Umbilical cord (tissue), 2 donors: ENCODE measurements at places on chromosomes 11 and 22.

DNA sequence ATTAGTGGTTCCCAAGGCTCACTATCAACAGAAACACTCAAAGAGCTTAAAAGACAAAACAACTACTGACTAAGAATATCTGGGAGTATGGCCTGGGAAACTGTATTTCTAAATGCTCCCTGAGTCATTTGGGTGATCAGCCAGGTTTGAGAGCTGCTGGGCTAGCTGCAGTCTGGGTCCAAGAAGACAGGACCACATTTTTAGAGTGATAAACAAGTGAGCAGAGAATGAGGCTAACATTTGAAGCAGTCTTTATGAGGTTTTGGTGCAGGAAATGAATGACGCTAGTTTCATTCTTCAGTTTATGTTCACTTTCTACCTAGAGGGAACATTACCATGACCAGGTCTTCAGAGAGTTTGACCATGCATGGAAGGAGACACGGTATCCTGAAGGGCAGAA is 97.7 kb downstream of the TEAD1 start:
- DNase-seq: no peak

GRCh38 chr11:45924036-45924915 is 1.8 kb downstream of the LARGE2 start:
- DNase-seq: no peak

DNA sequence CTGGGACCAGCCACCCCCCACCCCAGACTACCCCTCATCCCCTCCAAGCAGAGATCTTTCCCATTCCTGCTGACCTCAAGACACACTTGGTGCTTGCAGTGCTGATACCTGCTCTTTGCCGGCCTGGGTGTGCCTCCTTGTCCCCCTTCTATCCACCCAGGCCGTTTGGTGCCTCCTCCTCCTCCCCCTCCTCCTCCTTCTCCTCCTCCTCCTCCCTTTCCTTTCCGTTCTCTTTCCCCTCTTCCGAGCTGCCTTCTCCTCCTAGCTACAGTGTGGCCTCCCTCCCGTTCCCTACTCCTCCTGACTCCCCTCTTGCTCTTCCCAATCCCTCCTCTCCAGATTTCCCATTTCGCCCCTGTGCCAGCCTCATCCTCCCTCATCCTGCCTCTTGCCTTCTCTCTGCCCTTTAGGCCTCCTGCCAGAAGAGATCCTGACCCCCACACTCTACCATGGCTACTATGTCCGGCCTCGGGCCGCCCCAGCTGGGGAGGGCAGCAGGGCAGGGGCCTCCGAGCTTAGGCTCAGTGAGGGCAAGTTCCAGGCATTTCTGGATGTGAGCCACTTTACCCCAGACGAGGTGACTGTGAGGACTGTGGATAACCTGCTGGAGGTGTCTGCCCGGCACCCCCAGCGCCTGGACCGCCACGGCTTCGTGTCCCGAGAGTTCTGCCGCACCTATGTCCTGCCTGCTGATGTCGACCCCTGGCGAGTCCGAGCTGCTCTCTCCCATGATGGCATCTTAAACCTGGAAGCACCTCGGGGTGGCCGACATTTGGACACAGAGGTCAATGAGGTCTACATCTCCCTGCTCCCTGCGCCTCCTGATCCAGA is 712 bp downstream of the HSPB2 start:
- peak; percentile 66 for DNase-seq

DNA sequence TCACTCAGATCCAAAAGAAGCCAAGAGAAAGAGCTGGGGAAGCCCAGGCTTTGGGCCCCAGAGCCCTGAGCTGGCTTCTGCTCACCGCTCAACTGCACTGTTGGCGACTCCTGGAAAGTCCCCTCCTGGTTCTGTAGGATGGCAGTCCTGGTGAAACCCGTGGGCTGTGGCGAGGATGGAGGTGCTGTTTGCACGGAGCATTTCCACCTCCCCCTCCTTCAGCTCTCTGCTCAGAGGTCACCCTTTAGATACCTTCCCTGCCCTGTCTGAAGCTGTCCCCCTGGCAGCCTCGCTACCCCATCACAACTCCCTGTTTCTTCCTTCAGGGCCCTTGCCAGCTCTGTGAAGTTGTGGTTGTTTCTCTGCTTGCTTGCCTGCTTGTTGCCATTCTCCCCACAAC is 97.8 kb downstream of the MYO18B start:
- DNase-seq: no peak

- no peak for DNase-seq
Measured at GRCh38 chr11:47442514-47442913, 6.4 kb downstream of the RAPSN start.

DNA sequence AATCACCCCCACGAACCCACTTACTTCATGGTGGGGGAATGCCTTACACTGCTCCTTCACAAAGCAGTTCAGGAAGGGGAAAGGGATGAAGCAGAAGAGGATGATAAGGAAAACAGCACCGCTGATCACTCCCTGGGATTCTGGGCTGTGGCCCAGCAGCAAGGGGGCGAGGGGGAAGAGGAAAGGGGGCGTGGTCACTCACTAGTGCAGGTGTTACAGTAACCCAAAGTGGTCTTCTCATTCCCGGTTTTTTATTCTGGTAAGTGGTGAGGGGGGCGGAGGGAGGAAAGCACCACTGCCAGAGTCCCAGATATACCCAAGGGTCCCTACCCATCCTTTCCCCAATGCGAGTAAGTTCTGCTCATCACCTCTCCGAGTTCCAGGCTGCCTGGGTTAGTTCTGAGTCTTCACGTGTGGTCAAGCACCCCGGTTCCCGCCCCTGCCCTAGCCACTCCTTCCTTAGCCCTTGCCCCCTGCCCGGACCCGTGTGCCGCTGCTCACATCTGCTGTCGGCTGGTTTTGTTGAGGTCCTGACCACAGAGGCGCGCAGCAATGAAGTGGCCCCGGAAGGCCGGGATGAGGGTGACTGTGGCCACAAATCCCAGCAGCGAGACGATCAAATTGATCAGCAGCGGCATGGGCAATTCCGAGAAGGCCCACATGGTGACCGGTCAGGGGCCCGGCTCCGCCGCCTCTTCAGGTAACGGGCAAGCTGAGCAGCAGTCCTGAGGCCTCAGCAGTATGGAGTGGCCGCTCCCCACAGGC is 477 bp downstream of the DPAGT1 start:
- no peak for DNase-seq

DNA sequence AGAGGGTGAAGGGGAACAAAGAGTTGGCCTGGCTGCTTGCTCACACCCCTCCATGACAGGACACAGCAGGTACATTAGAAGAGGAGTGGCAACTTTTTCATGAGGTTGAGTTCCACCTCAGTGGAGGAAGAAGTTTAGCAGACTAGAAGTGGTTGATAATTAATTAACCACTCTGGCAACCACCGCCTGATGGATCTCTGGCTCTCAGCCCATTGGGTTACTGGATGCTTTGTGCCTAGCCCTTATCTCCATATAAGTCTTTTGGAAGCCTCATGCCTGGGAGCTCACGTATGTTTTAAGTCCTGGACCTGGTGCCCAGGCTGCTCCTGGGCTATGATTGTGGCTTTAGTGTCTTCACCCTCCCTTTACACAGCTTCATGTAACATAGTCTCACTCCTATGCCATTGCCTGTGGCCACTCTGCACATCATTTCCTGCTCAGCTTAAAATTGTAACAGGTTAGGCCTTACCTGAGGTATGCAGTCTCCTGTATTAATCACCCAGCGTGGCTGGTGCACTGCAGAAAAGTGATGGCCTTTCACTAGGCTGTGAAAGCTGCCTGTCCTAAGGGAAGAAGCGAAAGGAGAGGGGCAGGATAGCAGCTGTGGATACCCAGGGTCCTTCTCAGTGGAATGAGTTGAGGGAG is 72.7 kb upstream of the CRTAM start:
- no peak for DNase-seq

DNA sequence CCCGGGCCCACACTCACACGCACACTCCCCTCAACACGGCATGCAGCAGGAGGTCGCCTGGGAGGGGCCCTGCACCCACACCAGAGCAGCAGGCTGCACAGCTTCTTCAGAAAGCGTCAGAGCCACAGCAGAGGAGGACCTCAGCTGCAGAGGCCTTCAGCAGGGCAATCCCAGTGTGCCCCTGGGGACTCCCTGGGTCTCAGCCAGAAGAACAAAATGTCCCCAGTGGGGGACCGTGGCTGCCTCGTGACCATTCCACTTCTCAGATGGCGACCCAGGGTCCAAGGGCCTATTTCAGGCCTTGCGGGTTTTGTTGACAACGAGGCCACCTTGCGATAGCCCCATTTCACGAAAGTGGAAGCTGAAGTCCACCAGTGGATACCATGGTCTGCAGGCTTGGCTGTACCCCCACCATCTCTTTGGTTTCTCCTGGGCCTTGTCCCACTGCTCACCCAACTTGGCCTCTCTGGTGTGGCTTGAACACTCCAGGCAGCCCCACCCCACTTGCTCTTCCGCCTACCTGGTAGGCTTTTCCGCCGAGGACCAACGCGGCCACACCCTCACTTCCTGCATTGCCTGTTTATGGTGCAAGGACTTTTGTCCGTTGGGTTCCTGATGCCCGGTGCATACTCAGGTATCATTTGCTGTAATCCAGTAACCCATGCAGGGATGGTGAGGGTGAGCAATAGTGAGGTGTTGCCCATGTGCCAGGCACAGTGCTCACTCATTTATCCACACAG is 38.1 kb downstream of the MB start:
- DNase-seq: no peak

DNA sequence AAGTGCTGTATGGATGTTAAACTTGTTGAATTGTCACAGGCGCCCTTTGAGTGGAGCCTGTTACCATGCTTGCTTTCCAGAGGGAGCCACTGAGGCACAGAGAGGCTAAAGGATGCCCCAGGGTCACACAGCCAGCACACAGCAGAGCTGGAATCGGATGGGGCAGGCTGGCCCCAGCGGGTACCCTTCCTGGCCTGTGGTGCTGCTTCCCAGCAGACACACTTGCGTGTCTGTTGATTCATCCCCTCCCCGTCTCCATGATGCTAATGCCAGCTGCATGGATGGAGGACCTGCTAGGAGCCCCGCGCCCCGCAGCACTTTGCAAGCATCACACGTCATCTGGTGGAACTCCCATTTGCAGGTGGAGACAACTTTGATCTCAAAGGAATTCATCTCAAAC is 52.4 kb upstream of the SHISAL1 start:
- no peak for DNase-seq

GRCh38 chr11:132520199-132520598 is 1012.1 kb downstream of the OPCML start:
- no peak for DNase-seq

- DNase-seq: peak; percentile 8
Measured at GRCh38 chr11:116871248-116871647, 33.8 kb upstream of the APOA1 start.

GRCh38 chr22:37259540-37260029 is 15.5 kb upstream of the RAC2 start:
- peak; percentile 67 for DNase-seq

DNA sequence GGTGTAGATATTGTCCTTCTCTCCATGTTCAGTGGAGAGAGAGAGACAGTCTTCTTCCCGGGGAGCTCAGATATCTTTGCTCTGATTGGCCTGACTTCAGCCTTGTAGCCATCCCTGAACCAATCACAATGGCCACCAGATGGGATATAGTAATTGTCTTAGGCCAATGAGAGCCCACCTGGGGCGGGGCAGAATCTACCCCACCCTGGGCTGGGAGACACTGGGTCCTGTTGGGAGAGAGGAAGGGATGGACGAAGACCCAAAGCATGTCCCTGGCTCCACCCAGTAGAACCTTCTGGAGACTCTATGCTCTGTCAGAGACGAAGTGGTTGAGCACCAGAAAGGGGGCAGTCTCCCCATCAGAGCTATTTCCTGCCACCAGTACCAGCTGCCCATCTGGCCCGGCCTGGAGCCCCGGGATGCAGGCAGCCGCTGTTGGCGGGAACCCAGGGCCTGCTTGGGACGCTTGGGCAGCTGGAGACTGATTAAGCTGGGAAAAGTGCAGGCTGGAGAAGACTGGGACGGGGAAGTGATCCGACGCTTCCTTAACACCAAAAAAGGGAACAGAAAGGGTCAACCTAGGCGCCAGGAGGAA is 31.6 kb upstream of the CBX7 start:
- no peak for DNase-seq

GRCh38 chr11:72600557-72600956 is 73.7 kb downstream of the PDE2A start:
- no peak for DNase-seq

- DNase-seq: peak; percentile 48
Measured at GRCh38 chr11:116276051-116277044, 496.4 kb downstream of the BUD13 start.

- no peak for DNase-seq
Measured at GRCh38 chr11:45402049-45402630, 116.0 kb upstream of the SYT13 start.

GRCh38 chr11:44823868-44824267 is 97.1 kb downstream of the TSPAN18 start:
- DNase-seq: peak; percentile 56

DNA sequence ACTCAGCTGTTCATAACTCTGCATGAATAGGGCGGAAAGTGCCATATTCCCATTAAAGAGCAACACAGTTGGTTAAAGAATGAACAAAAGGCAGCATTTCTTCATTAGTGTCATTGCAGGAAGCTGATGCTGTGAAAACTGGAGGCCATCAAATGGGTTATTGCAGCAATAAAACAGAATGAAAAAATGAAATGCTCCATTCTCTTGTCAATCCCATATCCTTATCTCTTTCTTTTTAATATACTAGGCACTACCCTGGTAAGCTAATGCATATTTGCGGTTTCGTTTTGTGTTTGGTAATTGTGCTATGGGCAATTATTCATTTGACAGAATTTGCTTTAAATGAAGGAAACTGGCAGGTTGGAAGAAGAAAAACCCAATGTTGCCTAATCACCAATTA is 25.3 kb downstream of the C11orf71 start:
- no peak for DNase-seq

DNA sequence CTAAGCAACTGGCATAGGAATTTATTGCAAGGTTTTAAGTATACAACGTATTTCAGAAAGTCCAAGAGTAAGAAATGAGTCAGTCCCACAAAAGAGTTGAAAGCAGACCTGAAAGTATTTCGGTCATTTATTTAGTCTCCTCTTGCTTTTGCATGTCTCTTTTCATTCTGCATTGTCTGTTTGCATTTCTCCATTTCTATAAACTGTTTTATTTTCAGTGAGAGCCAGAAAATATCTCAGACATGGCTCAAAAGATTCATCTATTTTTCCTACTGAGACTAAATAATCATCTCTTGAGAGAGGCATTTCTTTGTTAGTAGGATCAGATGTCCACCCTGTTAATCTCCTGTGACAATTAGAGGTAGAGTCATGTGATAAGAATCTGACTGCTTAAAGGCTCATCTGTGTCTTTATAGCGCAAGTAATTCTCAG is 219.1 kb upstream of the CCDC179 start:
- no peak for DNase-seq

GRCh38 chr22:50526834-50527801 is 1.7 kb upstream of the SCO2 start:
- DNase-seq: peak; percentile 73
